ENCODE measurements at places on chromosomes 7 and 10.

GRCh38 chr10:13712837-13713581, 126.2 kb downstream of the PRPF18 start:
- peak; percentile 72 for DNase-seq

DNA sequence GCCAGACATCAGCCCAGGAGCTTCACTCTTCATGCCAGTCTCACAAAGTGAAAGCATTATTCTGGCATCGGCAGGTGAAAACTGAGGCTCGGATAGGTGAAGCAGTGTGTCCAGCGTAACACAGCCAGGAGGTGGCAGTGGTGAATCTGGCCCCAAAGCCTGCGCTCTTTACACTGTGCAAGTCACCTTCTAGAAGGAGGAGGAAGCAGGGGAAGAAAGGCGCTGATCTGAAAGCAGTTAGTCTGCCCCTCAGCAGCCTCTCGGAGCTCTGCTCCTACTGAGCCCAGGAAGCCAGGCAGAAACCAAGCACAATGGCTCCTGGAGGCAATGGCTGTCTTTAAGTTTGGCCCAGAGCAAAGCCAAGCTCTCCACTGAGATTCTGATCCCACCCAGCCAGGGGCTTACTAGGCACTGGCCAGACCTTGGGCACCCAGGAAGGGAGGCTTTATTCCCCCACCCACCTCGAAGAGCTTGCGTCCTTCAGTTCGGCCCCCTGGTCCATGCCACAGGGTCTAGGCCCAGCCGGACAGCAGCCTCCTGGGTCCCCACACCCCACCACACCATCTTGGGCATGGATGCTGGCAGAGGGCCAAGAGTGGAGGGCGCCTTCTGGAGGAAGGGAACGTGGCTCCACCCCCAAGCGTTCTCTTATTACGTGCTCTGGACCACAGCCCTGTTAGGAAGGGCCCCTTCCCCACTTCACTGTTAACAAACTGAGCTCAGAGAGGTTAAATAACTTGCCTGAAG, 104.5 kb downstream of the GRID1 start:
- no peak for DNase-seq

GRCh38 chr7:106731187-106731586, 70.2 kb upstream of the CCDC71L start:
- no peak for DNase-seq

DNA sequence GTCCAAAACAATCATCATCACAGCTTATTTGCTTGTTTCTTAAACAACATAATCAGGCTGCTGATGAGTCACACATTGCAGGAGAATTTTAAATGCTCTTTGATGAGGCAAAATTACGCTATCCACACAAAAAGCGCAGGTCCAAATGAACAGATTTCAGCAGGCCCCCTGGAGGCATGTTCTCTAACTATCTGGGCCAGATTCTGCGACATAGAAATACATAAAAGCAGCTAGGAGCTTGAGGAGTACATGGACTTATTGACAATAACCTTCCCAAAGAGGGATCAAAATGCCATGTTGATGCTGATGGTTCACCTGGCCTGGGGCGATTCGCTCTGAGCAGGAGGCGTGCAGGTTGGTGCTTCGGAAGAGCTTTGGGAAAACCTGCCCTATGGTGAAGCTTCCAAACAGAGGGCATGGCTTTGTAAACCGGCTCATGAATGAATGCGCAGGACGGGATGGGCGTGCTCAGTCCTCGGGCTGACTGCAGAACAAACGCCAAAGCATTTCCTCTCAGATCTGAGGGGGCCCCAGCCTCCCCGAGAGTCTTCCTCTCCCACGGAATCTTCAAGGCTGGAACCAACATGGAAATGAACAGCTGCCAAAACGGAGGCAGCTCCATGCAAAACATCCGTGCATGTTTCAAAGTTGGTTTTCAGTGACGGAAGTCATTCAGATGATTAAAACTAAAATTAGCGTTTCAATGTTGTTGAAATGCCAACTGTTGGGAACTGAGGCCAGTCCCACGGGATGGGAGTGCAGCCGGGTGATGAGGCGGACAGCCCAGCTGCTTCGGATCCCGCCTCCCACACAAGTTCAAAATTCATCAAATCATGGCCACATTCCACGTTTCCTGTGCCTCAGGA, 179.6 kb downstream of the TCERG1L start:
- no peak for DNase-seq

GRCh38 chr7:71325151-71325550, 193.2 kb downstream of the GALNT17 start:
- DNase-seq, result no peak

- DNase-seq, result no peak
Observed at GRCh38 chr7:44060948-44061644, 4.3 kb downstream of the PGAM2 start.

- no peak for DNase-seq
Observed at GRCh38 chr10:110069502-110069982, 61.8 kb downstream of the ADD3 start.
